ENCODE measurements at places on chromosomes 3 and 15. TPM values are rescaled to one million over a fixed set of nuclear protein-coding genes. Genes with fewer than 3 reads are reported as not detected.

PP2D1 gene
- total RNA-seq: not detected

CCR3 gene
- not detected for total RNA-seq

CHRM5 gene
- not detected for total RNA-seq

- no peaks in the 10 kb centered on the region for H3K27me3 ChIP-seq
- no peaks in the 10 kb centered on the region for H3K36me3 ChIP-seq
- H3K27ac ChIP-seq: no peak overlapping the region
Observed at GRCh38 chr3:56989169-56989976, 71.1 kb upstream of the SPATA12 start.

DNA sequence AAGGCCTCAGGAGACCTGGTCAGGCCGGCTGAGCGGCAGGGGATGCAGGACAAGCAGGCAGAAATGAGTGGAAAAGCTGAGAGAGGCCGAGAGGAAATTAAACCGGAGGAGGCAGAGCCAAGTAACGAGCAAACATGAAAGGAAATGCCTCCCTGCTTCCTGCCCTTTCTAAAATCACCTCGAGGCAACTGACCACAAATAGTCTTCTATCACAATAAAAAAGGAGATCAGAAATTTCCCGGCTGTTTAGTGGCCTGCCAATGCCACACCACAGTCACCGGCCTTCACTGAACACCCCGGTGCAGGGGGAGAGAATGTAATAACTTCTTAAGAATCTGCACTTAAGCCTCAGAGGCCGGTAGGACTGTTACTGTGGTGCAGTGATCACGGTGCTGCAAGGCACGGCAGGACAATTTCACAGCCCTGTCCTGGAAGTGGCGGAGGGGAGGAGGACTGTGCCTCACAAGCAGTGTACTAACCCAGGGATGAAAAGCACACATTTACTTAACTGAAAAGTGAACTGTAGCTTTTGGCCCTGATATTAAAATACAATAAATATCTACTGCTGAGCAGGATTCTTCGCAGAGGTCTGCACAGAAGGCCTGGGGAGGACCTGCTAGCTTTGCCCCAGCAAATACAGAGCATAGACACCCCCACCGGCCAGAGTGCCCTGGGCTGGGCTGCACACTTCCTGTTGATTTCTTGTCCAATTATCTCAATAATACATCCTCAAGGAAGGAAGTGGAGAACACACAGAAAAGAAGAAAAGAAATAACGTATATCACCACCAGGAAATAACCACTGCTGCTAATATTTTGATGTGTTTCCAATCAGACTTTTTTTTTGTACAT lies 183.5 kb upstream of the NSMCE3 start:
- H3K27me3 ChIP-seq: no peaks in the 10 kb centered on the region
- H3K27ac ChIP-seq: no peak overlapping the region
- no peaks in the 10 kb centered on the region for H3K36me3 ChIP-seq
- DNase-seq: no peak
- no peak overlapping the region for H3K4me3 ChIP-seq

- H3K36me3 ChIP-seq: no peaks in the 10 kb centered on the region
- H3K27me3 ChIP-seq: no peaks in the 10 kb centered on the region
- no peak overlapping the region for H3K27ac ChIP-seq
- H3K4me3 ChIP-seq: no peak overlapping the region
- peaks cover 30% of the 10 kb centered on the region for H3K4me1 ChIP-seq
- no peak for DNase-seq
Observed at GRCh38 chr15:58520464-58520863, 88.7 kb downstream of the LIPC start.

DNA sequence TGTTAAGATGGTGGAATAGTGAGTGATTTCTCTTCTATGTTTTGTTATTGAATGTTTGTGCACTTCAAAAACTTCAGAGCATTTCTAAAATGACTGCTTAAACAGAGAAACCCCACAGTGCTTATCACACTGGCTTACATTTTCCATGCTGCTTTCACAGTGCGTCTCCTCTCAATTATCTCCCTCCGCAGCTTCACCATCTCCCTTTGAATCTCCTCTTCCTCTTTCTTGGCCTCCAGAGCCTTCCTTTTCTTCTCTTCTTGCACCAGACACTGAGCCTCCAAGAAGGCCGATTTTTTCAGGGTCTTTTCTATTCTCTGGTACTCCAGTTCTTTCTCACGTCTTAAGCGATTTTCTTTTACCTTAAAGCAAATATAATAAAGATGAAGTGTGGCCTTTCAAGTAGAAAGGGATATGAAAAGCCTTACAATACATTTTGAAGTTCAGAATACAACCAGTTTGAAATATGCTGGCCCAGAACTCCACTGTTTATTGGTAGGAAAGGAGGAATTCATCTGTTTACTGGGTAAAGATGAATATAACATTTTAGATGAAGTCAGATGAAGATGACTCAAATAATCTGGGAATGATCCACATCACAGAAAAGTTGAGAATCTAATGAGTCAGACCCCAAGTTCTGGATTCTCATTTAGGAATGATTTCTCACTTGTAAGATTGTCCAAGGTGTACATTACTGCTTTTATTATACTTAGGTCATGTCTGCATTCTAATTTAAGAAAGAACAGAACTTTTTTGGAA lies 21.4 kb downstream of the CCDC191 start:
- no peak overlapping the region for H3K27ac ChIP-seq
- no peak overlapping the region for H3K4me3 ChIP-seq
- H3K27me3 ChIP-seq: no peaks in the 10 kb centered on the region

DNA sequence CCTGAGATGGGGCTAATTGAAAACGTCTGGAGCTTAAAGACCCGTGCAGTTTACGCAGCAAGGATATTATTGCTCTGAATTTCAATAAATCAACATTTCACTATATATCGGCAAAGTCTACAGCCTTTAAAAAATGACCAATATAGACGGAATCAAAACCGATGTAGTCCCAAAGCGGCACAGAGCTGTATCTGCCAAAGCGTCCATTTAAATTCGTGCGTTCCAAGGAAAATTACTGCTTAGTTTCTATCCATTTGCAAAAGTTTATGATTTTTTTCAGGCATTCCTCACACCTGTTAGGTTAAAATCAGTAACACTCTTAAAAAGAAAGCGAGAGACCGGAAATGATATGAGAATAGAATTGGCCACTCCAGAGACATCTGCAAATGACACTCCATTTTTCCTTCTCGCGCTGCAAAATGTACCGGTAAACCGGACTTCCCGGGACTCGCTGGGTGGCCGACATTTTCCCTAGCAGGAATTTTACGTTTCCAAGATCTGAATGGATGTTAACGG lies 777 bp upstream of the EIF4A2 start:
- H3K27ac ChIP-seq: peak overlapping the region; percentile 99
- peaks cover 32% of the 10 kb centered on the region for H3K4me1 ChIP-seq
- peaks cover 35% of the 10 kb centered on the region for H3K36me3 ChIP-seq
- H3K27me3 ChIP-seq: no peaks in the 10 kb centered on the region

DNA sequence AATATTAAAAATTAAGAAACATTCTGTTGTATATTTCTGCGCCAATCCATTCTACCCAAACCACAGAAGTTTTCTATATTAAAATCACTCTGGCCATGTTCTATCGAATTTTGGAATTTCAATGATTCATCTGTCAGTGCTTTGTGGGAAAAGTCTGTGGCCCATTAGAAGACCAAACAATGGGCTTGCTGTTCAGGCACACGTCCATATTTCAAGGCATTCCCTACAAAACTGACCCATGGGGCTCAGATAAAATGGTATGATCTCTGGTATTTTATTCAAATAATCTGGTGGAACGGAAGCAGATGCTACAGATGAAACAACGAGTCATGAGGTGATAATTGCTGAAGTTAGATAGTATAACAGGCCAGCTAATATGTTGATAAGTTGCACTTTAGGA lies 12.4 kb downstream of the NPHP3 start:
- no peaks in the 10 kb centered on the region for H3K27me3 ChIP-seq
- H3K4me1 ChIP-seq: peaks cover 6% of the 10 kb centered on the region
- H3K27ac ChIP-seq: no peak overlapping the region
- H3K4me3 ChIP-seq: no peak overlapping the region
- peaks cover 35% of the 10 kb centered on the region for H3K36me3 ChIP-seq
- DNase-seq: no peak
